ENCODE measurements at places on chromosomes 2 and 18. TPM values are rescaled to one million over a fixed set of nuclear protein-coding genes. Genes with fewer than 3 reads are reported as not detected.

DNA sequence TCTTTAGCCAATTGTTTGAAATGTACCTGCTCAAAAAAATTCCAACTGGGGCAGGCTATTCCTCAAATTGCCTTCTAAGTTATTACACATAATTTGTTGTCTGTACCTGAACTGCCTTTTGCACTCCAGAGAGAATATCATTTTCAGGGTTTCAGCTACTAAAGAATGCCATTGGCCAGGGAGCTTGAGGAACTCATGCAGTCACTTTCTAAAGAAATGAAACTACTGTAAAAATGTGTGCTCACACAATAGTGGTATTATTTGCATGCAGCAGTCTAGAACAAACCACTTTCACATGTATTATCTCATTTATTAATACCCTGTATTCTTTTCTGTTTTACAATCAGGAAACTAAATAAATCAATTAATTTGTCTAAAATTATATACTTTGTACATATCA lies 152.2 kb downstream of the PID1 start:
- DNase-seq, result no peak
- no peak overlapping the region for H3K27ac ChIP-seq
- no peak overlapping the region for H3K4me3 ChIP-seq
- H3K27me3 ChIP-seq, result no peaks in the 10 kb centered on the region

DNA sequence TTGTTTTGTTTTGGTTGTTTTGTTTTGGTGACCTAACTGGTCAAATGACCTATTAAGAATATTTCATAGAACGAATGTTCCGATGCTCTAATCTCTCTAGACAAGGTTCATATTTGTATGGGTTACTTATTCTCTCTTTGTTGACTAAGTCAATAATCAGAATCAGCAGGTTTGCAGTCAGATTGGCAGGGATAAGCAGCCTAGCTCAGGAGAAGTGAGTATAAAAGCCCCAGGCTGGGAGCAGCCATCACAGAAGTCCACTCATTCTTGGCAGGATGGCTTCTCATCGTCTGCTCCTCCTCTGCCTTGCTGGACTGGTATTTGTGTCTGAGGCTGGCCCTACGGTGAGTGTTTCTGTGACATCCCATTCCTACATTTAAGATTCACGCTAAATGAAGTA lies at the start of gene TTR:
Gene TTR (plus strand): TSS at position 250 of the 400 bp plus-strand sequence. CDS start 26 bp downstream, at position 276.
- no peaks in the 10 kb centered on the region for H3K27me3 ChIP-seq
- no peaks in the 10 kb centered on the region for H3K36me3 ChIP-seq
- no peak for DNase-seq
- peaks cover 3% of the 10 kb centered on the region for H3K4me1 ChIP-seq
- no peak within 1 kb of the TSS for H3K27ac ChIP-seq
- no peak within 1 kb of the TSS for H3K4me3 ChIP-seq

Gene MPP4
- 0.11 TPM for total RNA-seq

Gene CYRIA
- total RNA-seq, result 2.5 TPM

Gene SLC5A7
- not detected for total RNA-seq

Gene ORC2
- total RNA-seq, result 68.7 TPM

GRCh38 chr2:235551965-235552364 lies 58.1 kb downstream of the AGAP1 start:
- no peak overlapping the region for H3K4me3 ChIP-seq
- peaks cover 4% of the 10 kb centered on the region for H3K4me1 ChIP-seq
- no peaks in the 10 kb centered on the region for H3K27me3 ChIP-seq
- no peak overlapping the region for H3K27ac ChIP-seq

Gene RMND5A
- 49.3 TPM for total RNA-seq

GRCh38 chr2:238433300-238433915 lies 6.7 kb downstream of the ASB1 start:
- no peak overlapping the region for H3K4me3 ChIP-seq
- H3K36me3 ChIP-seq, result peaks cover 69% of the 10 kb centered on the region
- no peak overlapping the region for H3K27ac ChIP-seq
- no peak for DNase-seq
- no peaks in the 10 kb centered on the region for H3K4me1 ChIP-seq
